ENCODE measurements at places on chromosomes 16 and 17.

DNA sequence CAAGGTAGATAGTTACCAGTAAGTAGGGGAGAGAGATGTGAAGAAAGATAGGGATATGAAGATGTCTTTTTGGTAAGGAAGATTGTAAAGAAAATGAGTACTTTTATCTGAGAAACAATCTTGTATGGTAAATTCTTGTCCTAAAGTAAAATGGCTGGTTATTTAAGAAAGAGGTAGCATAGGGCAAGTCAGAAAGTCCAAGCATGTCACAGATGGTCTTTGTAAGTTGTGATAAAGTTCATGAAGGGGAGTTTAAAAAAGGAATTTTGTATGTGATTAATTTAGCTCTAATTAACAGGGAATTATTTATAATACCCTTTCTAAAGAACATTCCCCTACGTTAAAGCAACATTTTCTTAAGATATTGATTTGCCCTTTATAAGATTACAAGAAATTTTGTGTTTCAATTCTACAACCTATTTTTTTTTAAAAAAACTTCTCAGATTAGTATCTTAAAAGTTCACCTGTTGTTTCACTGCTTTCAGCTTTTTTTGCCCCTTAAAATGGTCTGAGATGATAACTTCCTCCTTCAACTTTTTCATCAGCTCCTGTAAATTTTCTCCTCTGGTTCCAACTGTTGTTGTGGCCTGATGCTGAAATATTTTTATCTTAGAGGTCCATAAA lies 16.2 kb upstream of the CPHXL start:
- DNase-seq: no peak

DNA sequence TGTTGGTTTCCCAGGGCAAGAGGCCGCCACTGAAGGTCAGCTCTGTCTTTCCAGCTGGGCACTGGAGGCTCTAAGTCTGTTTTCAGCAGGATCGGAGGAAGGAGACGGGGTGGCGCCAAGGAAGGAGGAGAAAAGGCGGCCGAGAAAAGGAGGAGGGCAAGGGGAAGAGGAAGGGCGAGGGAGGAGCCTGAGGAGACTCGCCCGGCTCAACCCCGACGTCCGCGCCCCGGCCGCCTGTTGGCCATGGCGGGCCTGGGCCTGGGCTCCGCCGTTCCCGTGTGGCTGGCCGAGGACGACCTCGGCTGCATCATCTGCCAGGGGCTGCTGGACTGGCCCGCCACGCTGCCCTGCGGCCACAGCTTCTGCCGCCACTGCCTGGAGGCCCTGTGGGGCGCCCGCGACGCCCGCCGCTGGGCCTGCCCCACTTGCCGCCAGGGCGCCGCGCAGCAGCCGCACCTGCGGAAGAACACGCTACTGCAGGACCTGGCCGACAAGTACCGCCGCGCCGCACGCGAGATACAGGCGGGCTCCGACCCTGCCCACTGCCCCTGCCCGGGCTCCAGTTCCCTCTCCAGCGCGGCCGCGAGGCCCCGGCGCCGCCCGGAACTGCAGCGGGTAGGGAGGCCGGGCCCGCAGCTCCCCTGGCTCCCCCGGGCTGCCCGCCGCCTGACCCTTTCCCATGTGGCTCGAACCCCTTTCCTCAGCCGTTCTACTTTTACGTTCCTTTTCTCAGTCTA lies at the start of gene RNF135:
Gene RNF135, plus strand, starts transcription at position 209 of the 737 bp plus-strand sequence. Its CDS starts 35 bp downstream, at position 244.
- no peak for DNase-seq

- no peak for DNase-seq
Observed at GRCh38 chr16:11819798-11820197, 22.7 kb upstream of the ZC3H7A start.

- no peak for DNase-seq
Observed at GRCh38 chr16:81485824-81486539, 41.4 kb downstream of the CMIP start.

DNA sequence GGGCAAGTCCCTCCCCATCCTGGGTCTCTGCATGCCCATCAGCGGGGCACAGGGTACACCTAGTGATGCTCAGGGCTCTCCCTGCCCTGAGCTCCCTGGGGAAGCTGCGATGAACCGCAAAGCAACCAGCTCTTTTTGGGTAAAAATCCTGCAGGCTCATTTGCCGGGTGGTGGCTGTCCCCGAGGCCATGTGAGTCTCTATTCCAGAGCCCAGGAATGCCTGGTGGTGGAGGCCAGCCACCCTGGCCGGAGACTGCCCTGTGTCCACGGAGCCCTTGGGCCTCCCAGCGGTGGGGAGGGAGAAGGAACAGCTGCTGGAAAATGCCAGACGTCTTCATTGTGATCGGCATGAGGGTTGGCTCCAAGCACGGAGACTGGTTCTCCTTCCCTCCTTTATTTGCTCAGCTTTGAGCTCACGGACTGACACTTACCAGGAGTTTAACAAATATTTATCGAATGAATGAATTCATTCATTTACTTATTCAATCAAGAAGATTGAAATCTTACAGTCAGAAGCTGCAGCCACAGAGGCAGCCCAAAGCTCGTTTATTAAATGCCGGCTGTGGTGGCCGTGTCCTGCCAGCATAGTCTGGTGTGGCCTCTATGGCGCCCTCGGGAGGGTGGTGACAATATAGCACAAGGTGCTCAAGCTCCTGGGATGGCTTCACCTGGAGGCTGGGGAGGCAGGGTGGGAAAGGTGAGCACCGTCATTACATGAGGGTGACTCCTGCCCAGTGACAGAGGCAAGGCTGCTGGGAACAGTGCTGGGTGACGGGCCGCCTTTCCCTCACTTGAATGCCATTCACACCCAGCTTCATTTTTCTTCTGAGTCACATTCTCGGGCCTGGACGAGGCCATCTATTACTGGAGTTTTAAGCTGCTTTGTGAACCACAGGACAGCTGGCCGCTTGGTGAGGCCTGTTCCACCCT lies 31.1 kb upstream of the JPH3 start:
- DNase-seq: no peak

- DNase-seq: no peak
Observed at GRCh38 chr17:2418572-2418971, 17.7 kb upstream of the MNT start.

DNA sequence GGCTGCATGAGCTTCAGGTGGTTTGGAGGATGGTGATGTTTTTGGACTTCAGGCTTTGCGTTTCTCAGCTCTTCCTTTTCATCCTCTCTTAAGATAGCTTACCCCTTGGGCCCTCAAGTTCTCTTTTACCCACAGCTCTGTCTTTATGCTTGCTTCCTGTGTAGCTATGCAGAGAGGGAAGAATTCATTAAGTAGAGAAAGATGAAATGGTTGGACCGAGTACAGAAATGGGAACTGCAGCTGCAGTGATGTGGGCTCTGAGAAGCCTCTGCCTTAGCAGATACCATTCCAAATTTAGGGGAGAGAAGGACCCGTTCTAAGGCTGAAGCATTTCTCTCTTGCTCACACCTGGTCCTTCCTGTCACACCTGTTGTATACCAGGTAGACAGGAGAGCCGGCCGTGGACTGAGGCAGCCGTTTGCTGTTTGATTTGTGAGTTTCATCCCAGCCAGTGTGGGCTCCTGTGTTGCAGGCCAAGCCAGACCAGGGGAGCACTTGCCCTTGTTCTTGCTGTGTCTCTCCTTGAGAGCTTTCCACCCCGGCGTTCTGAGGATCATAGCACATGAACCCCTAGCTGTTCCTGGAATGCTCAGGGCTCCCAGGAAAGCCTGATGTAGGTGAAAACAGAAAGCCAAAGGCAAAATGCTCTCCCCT lies 392.7 kb downstream of the CPPED1 start:
- DNase-seq: no peak

DNA sequence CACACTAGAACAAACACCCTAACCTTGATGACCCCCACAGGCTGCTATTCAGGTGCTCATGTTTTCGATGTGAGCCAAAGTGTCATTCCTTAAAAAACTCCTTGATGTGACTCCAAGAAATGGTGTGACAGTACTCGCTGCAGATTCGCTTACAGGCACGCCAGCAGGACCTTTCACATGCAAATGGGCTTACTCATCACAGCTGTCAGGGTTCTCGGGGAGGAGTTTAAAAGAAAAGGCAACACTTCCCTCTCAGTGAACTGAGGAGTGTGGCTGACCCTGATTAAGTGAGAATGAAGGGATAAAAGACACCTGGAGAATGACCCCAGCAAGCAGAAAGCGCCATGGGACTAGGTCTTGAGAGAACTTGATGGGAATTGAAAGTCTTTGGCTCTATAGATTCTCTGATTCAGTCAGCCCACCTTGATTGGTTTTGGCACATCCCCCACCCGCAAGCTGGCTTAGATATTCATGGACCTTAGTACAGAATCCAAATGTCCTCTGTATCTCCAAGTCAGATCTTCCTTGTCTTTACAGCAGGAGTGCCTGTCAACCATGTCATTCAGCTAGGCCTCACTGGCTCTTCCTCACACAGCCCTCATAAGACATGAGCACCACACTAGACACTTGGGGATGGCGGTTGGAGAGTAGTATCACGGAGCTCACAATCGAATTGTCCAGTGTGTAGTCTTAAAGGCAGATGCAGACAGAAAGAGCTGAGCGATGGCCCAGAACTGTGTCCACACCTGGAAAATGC lies 82.6 kb downstream of the HIC1 start:
- no peak for DNase-seq

Measured in esophagus squamous epithelium (tissue), 5 donors.